ENCODE measurements at places on chromosomes 4 and X. TPM values are rescaled to one million over a fixed set of nuclear protein-coding genes. Genes with fewer than 3 reads are reported as not detected.

The CYLC1 gene
- not detected for polyA plus RNA-seq

DNA sequence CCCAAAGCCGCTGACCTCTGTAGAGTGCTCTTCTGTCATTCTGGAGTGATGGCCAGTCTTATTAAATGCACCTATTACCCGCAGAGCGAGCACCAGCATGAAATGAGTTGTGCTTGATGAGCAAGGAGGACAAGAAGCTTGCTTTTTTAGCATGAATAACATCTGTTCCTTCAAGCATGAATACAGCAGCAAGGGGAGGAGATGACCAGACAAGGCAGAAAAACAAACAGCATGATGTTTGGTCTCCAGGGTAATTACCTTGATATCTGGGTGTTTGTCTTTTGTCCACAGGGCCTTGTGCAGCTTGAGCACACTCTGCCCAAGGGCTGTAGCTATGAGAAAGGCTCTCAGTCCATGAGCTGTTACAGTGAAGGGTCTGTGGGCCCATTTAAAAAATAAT is 324.8 kb upstream of the DDX53 start:
- DNase-seq: no peak

DNA sequence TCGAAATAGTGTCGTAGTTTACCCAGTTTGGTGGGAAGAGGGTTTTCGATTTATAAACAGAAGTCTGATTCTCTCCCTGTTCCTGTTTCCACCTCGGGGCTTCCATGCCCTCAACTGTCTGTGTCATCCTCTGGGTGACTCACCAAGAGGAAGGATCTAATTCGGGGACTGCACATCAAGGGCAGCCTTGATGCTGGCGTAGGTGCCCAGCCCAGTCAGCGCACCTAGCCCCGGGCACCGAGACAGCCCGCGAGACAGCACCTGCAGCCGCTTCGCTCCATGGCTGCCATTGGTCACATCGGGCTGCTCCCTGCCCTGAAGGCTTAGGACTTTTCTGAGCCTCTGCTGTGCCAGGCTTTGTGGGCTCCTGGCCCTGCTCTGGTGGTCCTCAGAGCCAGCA is 7.7 kb downstream of the ABCD1 start:
- no peak for DNase-seq

DNA sequence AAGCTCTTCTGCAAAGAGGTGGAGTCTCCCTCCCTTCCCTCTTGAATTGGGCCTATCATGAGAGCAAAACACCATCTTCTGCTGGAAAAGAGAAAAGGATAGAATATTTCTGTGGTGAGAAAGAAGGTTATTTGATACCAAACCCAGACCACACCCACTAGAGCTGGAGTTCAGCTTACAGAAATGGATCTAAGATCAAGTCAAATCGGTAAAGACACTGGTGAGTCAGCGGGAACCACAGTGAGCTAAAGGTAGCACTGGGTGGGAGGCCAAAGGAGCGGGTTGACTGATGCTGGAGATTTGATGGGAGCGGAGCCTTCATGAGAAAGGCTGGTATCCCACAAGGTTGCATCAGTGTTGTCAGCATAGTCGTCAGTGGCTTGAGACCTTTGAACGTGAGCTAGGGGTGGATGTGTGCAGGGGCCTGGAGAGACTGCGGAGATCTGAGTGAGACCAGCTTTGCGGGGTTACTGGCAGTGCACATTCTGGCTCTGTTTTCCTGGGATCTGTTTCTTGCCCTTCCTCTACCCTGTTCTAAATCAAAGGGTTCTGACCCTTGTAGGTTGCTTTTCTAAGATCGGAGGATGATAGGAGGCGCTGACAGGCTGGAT is 106.4 kb upstream of the SCOC start:
- no peak for DNase-seq

The TAF9B gene
- polyA plus RNA-seq: 28.0 TPM

The SMR3B gene
- not detected for polyA plus RNA-seq

- DNase-seq: no peak
Observed at GRCh38 chr4:88211473-88212252, 53.2 kb upstream of the ABCG2 start.
